ENCODE measurements at places on chromosomes 7 and 10.

DNA sequence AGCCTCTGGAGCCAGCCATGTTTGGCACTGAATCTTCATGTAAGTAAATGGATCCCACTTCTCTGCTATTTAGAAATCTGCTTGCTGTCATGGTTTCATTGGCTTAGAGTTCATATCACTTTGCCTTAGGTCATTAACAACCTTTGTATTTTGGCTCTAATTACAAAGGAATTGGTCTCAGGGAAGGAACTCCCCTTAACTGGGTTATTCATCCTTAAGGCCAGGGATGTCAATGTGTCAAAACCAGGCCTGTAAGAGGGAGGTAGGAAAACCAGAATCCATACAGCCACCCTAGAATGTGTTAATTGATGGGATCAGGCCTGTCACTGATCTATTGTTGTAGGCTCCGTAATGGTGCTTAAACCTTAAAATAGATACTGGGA lies 67.3 kb downstream of the ST7 start:
- no peak for DNase-seq

DNA sequence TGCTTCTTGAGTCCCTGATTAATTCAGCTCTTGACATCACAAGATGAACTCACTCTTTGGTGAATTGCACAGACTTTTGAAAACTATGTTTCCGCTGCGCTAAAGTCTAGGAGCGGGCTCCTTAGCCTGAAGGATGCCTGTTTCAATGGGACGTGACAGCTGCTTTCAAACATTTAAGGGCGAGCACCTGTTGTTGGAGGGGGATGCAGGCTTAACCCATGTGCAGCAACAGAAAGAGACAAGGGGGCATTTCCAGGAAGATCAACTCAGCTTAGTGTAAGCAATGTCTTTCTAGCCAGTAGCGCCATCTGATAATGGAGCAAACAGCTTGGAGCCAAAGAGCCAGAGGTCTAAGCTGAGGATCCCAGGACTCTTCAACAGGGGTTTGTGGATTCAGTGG lies 8.4 kb upstream of the PFKFB3 start:
- DNase-seq = no peak

DNA sequence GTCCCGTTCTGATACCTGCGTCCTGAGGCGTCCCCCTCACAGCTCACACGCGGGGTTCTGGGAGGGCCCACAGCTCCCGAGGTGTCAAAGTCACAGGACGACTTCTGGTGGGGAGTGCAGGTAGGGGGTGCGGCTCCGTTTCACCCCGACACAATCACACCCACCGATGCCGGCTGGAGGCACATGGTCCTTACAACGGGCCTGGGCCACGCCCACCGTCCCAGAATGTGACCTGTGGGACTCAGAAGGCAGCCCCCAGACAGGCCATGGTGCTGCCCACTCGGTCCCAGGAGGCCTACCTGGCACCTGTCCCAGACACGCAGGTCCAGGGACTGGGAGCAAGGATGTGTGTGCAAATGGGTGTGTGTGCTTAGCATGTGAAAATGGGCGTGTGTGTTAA lies 86.0 kb downstream of the UNCX start:
- DNase-seq = no peak

DNA sequence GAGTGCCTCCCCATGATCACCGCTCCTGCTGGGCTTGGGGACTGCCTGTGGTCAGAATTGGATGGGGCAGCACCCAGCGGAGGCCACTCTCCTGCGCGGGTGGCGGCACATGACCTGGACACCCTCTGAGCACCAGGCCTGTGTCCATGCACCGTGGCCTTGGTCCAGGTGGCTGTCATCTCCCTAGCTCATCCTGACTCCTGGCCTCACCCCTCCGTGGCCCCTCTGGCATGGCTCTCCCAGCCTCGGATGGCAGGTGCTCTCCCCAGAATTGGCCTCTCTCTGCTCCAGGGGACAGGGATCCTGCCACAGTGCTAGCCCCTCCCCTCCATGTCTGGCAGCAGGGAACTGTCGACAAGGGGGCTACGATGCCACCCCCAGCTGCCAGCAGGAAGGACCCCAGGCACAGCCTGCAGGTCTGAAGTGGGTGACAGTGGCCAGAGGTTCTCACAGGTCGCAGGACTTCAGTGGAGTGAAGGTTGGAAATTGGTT lies 37.2 kb upstream of the BTBD16 start:
- no peak for DNase-seq

DNA sequence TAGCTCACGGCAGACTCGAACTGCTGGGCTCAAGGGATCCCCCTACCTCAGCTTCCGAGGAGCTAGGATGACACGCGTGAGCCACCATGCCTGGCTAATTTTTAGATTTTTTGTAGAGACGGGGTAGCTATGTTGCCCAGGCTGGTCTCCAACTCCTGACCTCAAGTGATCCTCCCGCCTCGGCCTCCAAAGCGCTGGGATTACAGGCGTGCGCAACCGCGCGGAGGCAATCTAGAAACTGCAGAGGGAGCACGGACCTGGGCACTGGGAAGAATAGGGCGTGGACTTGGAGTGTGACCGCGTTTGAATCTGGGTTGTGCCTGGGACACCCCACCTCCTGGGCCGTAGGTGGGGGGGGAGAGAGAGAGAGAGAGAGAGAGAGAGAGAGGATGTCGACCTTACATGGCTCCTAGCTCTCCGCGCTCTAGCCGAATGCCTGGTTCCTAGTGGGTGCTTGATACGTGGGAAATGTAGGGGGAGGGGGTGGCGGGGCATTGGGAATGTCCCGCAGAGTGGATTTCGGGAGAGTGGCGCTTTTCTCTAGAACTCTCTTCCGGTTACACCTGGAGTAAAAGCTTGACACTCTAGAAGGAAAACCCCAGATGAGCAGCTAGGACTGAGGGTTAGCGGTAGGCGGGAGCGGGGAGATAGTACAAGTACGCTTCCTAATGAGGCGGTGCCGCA lies 1.2 kb upstream of the MAP3K8 start:
- no peak for DNase-seq

- DNase-seq = no peak
These were observed 76.4 kb downstream of the LYZL2 start for GRCh38 chr10:30553018-30553625.

- DNase-seq = no peak
These were observed 41.4 kb upstream of the SGCE start for GRCh38 chr7:94697035-94697974.

GRCh38 chr10:74824184-74824899 lies 2.1 kb upstream of the KAT6B start:
- DNase-seq = no peak

DNA sequence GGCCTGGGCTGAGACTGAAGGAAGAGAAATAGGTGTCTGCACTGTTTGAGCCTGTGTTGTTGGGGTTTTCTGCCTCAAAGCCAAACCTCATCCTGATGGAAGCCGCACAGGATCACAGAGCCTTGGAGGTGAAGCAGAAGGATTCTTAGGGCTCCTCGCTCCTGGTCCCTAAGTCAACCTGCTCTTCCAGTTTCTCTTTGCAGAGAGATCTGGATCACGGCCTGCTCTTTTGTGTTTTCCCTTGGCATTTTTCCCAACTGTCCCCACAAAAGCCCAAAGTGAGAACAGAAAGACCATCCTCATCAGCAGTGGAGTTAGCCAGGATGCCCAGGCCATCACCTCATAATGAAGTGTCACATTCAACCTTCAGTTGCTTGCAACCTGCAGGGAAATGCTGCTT lies 20.3 kb upstream of the PPIA start:
- DNase-seq = no peak

GRCh38 chr7:71507680-71508602 lies 376.0 kb downstream of the GALNT17 start:
- no peak for DNase-seq

GRCh38 chr7:122850528-122850927 lies 35.7 kb downstream of the CADPS2 start:
- DNase-seq = no peak

GRCh38 chr10:114380060-114380459 lies 24.2 kb downstream of the AFAP1L2 start:
- DNase-seq = no peak

DNA sequence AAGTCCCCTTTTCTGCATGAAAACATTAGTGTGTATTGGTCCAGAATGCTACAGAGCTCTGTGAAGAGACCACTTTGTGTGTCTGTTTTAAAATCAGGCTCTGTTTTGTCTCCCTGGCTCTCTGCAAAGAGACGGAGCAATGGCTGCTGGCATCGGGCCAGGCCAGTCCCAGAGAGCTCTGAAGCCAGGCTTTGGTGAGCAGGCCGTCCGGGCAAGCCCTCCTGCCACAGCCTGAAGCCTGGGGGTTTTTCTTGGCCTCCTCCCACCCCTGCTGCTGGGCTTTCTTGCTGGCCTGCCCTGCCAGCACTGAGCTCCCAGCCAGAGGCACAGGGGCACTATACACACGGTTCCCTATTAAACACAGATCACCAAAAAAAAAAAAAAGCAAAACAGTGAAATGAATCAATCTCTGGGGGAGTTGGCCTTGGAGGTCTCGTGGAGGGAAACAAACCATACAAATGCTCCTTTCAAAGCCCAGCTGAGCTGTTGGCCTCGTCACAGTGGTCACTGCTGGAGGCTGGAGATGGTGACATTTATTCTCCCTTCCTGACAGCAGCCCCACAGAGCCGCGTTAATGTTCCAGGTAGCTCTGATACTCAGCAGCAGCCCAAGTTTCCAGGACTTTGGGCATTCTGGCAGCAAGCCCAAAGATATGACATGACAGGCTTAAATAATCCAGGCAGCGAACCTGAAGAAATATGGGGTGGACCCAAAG lies 237.2 kb downstream of the TCF7L2 start:
- no peak for DNase-seq

DNA sequence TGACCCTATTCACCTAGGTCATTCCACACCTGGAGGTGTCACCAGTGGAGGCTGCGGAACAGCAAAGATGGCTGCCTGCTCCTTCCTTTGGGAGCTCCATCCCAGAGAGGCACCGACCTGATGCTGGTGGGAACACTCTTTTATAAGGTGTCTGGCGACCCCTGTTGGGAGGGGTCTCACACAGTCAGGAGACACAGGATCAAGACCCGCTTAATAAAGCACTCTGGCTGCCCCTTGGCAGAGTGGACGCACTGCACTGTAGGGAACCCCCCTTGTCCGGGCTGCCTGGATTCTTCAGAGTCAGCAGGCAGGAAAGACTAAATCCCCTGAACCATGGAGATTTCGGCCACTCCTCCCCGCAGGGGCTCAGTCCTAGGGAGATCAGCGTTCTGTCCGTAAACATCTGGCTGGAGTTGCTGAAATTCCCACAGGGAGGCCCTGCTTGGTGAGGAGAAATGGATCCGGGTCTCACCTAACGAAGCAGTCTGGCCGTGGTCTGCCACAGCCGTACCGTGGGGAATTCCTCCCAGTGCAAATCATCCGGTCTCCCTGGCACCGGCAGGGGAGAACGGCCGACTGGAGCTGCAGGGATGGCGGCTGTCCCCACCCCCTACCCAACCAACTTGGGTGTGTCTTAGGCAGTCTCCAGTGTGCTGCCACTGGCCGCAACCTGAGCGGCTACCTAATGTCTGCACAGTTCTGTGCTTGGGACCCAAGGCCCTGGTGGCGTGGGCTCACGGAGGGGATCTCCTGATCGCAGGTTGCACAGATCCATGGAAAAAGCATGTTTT lies 66.1 kb downstream of the LSMEM1 start:
- no peak for DNase-seq

DNA sequence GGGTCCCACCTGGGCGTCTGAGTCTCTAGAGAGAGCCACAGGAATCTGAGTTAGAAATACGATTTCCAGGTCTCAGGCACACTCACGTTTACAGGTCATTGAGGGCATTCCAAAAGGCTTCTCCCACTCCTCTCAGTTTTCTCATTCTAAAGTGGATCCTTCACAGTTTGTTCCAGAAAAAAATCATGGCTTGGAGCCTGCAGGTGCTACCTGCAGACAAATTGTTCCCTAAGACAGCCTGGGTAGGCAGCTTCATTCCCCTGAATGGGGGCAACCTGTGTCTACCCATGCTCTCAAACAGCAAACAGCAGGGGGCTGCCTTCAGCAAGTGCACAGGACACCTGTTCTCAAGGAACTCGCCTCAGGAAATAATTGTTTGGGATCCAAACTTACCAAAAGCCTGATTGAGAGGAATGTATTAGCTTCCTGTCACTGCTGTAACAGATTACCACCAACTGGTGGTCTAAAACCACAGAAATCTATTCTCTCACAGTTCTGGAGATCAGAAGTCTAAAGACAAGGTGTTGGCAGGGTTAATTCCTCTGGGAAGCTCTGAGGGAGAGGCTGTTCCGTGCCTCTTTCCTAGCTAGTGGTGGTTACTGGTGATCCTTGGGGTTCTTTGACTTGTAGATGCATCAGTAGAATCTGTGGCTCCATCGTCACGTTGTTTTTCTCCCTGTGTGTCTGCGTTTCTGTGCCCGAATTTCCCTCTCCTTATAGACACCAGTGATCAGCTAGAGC lies 117.2 kb downstream of the RAB11FIP2 start:
- no peak for DNase-seq

- no peak for DNase-seq
These were observed 19.1 kb upstream of the FZD8 start for GRCh38 chr10:35661236-35661635.

GRCh38 chr7:83451501-83452045 lies 197.4 kb downstream of the SEMA3E start:
- DNase-seq = no peak

DNA sequence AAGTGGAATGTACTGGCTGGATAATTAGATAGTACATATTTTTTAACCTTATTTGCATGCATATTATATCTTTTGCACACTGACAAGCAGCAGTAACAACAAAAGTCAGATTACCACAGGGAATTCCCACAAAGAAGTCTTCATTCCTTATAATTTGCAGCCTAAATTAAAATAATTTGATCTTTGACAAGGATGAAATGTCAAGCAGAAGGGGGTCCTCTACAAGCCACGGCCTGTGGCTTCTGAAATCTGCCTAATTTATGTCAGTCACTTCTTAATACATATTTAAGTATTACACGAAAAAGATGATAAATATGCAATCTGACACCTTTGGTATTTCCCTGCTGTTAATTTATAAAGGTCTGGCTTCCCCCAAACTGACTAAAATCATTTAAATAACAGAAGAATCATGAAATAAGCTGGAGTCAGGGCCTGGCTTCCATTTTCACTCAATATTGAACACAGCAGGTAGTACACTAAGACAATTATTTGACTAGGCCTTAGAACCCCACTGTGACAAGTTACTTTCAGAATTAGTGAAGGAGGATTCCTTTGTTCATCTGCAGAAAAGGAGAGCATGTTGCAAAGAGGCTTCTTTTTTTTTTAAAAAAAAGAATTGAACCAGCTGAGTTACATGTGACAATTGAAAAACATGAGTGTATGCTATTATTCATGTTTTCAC lies 351.1 kb upstream of the ETV1 start:
- no peak for DNase-seq

DNA sequence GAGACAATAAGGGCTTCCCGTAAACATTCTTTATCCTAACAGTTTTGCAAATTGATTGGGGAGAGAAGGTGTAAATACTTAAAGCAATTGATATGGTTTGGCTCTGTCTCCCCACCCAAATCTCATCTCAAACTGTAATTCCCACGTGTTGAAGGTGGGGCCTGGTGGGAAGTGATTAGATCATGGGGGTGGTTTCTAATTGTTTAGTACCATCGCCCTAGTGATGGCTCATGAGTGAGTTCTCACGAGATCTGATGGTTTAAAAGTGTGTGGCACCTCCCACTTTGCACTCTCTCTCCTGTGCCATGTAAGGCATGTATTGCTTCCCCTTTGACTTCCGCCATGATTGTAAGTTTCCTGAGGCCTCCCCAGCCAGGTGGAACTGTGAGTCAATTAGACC lies 22.1 kb upstream of the CAPZA2 start:
- no peak for DNase-seq

GRCh38 chr7:151744656-151745638 lies 132.0 kb downstream of the PRKAG2 start:
- no peak for DNase-seq

Data from cerebellar nuclear complex (tissue), 1 donor.